ENCODE measurements at places on chromosomes 12 and 14.

DNA sequence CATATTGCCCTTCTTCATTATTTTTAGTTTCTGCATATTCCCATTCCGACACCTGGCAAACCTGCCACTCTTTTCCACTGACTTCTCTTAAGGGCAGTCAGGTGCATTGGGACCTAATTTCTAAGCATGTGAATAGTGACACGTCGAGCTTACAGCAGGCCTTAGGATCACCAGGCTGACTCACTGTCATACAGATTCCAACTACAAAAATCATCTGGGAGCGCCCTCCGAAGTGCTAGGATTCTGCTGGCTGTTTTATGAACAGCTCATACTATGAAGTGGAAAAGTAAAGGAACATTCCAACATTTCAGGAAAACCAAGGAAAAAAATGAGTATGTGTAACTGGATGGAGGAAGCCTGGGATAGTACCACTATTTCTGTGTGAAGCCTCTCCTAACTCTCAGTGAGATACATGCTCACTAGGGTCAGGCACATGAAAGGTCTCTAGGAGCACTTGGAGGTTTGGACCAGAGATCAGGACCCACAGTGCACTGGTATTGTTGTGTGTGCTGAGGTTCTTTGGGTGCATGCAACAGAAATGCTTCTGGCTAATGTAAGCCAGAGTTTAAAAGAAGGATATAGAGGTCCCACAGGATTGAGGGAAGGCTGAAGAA, 257.4 kb downstream of the ZFP36L1 start:
- no peak for DNase-seq

- no peak for DNase-seq
Observed at GRCh38 chr12:114697243-114697716, 13.3 kb upstream of the TBX3 start.

DNA sequence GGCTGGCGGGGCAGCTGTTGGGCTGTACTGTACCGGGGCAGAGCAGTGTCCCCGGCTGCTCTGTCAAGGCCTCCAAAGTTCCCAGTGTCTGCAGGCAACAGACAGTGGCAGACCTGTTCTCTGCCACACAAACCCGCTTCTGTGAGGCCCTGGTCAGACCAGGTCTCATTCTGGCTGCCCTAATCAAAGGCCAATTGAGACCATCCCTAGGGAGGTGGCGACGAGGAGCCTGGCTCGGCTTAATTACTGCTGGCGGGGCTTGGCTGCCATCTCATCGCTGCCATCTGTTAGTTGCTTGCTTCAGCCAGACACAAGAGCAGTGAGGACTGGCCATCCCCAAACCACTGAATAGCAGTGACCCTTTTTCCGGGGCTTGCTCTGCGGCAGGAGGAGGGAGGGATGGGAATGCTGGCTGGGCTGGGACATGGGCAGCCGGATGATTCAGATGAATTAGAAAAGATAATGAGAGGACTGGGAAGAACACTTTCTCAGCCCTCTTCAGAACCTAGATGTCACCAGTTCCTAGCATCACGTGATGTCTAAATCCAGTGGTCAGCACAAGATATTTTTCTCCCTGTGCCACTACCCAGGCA, 24.5 kb downstream of the ERG28 start:
- no peak for DNase-seq

DNA sequence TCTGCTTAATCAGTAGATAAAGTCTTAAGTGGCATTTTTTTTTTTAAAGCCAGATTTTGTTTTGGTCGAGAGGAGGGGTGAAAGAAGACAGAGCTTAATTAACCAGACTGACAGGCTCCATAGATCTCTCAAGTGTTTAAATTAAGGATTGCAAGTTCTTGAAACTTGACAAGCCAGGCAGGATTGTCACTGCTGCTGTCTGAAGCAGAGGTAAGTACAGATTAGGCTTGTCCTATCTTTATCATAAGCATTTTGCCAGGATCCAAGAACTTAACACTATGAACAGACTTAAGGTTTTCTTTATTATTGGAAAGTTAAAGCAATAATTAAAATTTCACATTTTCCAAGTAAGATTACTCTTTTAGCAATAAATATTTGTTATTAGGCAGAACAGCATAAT, 179.6 kb upstream of the LMO3 start:
- no peak for DNase-seq

DNA sequence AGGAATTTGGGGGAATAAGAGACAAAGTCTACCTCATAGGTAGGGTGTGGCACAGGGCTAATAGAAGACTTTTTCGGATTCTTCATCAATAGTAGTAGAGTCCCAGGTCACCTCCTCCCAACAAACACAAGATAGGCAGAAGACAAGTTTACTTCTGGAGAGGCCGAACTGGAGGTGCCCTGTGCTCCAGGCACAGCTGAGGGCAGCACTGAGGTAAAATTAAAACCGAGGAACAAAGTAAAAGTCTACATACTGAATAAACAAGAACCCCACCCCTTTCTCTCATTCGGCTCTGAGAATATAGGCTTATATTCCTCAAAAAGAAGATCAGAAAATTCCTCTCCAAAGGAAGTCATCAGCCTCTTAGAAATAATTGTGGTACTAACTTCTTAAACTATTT, 161.5 kb downstream of the SEC23A start:
- DNase-seq: no peak

DNA sequence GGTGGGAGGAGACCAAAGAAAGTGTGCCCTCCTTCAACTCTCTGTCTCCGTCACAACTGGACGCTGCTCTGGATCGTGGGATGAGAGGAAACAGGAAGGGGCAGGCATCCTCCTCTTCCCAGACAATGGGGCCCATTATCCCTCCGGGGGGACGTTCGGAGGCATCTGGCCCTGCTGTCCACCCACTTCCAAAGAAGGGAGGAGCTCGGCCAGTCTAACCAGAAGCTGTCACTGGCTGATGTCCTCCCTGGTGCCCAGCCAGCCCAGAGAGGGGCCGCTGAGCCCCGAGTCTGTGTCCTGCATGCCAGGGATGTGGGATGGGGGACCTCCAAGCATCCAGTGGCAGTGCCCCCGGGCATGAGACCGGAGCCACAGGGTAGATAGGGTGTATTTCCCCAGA, 39.8 kb upstream of the MEG3 start:
- no peak for DNase-seq

GRCh38 chr12:45216230-45216982, 511 bp downstream of the ANO6 start:
- no peak for DNase-seq

DNA sequence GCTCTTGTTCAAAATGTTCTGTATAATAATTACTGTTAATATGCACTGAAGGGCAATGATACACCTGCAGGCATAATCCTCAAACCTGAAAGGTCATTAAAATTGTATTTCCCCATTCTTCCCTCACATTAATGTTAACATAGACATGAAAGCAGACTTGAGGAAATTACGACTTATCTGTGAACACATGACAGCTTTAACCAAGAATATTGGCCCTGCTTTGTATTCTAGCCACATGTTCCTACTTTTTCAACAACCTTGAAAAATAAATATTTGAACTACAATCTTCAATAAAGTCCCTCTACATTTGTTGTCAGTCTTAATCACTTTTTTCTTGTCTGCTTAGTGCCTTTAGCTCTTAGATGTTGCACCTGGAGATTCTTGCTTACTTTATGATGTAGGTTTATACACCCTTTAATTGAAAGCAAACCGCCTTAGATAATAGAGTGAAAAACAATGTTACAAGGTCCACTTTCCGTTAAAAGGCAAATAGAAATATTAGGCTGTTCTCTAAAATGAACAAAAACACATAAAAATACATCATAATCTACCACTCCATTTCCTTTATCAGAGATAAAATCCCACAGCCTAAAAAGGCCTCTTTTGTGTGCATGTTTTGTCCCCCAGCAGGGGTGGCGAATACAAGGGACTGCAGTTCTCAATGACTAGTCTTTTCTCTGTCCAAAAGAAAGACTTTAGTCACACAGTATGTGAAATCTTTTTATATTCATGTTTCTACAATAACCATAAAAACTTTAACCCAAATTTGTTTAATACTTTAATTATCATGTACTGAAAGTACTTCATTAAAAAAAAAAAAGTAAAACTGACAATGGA, 55.9 kb downstream of the ZFC3H1 start:
- no peak for DNase-seq

- no peak for DNase-seq
Observed at GRCh38 chr12:39892146-39892545, 213.7 kb downstream of the SLC2A13 start.

GRCh38 chr12:53743266-53744129, 8.3 kb downstream of the CISTR start:
- DNase-seq: no peak

DNA sequence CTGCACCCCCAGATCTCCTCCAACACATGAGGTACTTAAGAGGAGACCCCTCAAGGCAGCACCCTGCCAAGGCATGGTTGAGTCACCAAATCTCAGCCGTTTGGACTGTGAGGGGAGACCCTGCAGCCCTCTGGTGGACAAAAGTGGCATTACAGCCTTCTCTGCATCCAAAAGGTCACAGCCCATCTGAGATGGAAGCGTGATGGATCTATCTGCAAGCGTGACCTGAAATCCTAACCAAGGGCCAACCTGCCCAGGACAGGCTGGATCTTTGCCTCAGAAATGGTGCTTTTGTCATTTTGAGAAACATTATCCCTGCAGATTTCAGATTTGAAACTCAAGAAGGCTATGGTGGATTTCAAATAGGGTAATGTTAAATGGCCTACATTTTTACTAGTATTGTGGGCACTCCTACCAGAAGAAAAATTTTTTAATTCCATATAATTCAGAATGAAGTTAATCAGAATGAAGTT, 23.7 kb upstream of the DHRS4 start:
- no peak for DNase-seq

- DNase-seq: no peak
Observed at GRCh38 chr14:82602794-82603193, 1069.1 kb upstream of the SEL1L start.

GRCh38 chr12:21476949-21477348, 24.5 kb downstream of the RECQL start:
- DNase-seq: no peak

DNA sequence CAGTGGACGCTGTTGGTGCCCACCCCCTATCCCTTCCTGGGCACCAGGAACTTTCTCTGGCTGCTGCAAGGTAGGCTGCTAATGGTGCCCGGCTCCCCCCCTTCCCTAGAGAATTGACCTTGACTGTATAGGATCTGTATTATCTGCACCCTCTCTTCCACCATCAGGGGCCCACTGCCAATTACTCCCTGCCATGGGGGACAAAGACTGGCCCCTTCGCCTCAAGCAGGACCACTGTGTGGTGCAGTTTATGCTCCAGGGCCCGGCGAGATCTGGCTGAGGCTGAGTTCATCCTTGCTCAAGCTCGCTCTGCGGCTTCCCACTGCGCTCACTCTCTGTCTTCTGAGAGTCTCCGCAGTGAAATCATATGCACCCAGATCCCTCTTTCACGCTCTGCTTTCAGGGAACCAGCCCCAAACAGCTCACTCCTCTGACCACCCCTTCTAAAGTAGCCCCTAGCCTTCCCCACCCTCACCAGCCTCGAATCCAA, 95.2 kb downstream of the LGMN start:
- no peak for DNase-seq

- DNase-seq: no peak
Observed at GRCh38 chr12:98741196-98741555, 96.1 kb downstream of the APAF1 start.

DNA sequence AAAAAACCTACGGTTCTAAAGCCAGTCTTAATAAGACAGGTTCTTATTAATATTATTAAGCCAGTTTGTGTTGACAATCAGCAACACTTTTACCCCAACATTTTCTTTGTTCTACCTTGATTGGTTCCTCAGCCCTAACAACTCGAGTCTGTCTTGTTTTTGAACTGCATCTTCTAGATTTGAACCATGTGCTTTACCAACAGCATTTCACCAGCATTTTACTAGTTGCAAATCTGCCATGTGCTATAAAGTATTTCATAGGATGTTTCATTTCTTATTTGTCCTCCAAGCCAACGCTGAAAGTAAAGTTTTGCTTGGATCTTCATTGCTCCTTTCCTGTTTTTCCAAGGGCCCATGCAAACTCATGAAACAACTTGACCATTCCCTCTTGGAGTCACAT, 133.4 kb downstream of the ST8SIA1 start:
- no peak for DNase-seq

DNA sequence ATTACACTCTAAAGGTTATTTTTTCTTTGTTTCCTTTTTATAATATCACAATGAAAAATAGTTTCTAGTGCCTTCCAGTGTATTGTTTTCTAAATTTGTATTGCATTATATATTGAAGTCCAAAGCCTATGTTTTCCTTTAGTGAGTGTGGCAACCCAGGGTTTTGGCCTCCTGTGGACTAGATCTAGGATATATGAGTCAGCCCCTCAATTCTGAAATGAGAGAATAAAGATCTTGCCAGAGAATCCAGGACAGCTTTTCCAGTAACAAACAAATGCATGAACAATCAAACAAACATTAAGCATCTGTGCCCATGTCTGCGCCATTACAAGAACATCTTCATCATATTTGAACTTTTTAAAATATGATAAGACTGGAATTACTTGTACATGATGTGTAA, 70.7 kb upstream of the SSTR1 start:
- DNase-seq: no peak

DNA sequence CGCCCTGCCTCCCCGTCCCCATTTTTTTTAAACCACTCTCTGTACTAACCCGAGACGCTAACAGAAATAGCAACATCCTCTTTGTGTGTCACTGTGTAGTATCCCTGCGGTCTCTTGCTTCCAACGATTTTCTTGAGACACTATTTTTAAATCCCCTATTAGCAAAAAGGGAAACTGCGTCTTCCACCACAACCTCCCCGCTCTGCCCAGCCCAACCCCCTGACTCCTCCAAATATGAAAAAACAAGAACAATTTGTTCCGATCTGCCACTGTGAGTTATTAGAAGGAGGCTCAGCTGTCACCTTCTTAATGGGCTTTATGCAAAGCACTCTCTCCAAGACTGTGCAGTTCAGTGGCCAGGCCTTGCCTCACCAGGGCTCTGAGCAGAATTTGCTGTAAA, 76.3 kb downstream of the MAP1LC3B2 start:
- no peak for DNase-seq

DNA sequence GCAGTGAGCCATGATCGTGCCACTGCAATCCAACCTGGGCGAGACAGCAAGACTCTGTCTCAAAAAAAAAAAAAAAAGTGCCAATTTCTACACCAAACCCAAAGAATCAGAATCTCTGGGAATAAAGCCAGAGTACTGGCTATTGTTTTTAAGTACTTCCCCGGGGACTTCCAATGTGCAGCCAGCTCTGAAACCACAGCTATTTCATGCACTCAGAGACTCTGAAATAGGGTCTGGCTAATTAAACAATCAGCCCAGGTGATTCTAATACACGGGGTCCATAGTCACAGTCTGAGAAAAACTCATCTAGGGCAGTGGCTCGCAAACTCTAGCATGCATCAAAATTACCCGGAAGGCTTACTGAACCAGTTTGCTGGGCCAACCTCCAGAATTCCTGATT, 56.3 kb downstream of the SIX6 start:
- DNase-seq: no peak

- DNase-seq: no peak
Observed at GRCh38 chr12:70831543-70831942, 89.0 kb downstream of the PTPRR start.

- no peak for DNase-seq
Observed at GRCh38 chr12:4293299-4293965, 19.9 kb downstream of the CCND2 start.

DNA sequence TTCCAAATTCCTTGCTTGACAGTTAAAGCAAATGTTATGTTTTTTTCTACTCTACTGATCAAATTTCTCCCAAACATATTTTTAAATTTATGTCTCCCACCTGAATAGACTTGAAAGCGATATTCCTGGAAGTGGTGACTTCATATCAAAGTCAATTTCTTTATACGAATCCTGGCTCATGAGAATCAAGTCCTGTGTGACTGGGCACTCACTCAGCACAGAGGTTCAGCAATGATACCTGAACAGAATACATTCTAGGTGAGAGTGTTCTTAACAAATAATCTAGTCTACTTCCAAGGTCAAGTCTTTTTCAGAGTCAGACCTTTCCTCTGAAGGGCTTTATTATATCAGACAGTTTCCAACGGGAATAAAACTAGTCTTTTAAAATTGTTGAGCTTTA, 1070.6 kb downstream of the TRHDE start:
- DNase-seq: no peak
